ENCODE measurements at places on chromosomes 6 and 20.

GRCh38 chr6:138572885-138573284 lies 73.6 kb upstream of the NHSL1 start:
- DNase-seq: no peak

DNA sequence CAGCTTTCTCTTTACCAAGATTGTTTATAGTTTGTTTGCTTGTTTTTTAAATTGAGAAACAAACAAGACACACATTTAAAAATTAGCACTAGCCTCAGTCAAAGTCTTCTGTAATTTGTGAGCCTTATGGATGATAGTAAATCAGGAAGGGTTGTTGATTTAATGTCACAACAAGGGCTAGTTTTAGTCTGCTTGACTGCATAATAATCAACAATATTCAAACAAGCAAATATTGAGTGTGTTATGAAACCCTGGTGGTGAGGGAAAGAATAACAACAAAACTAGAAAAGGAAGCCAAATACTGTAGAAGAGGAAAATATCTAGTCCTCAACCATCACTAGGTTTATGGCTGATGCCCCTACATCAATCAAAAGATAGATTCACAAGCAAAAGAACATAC lies 228.6 kb downstream of the TBC1D7 start:
- no peak for DNase-seq

GRCh38 chr6:88650029-88650619 lies 313.3 kb downstream of the RNGTT start:
- peak; percentile 23 for DNase-seq

DNA sequence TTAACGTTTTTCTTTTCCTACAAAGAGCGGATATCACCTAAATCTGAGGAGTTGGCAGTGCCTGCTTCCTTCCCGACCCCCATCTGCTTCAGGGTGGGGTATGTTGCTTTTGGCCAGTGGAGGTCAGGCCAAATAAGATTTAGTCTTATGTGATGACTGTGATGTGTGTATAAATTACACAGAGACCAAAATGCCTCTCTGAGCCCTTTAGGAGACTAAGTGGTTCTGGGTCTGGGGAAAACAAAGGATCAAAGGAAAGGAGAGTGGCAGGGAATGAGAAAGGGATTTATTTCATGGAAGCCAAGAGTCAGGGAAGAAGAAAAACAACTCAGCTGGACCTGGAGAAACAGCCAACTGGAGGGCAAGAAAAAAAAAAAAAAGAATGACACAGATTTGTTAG lies 39.1 kb upstream of the TBC1D7 start:
- DNase-seq: no peak

GRCh38 chr6:149990661-149991471 lies 27.1 kb downstream of the ULBP1 start:
- DNase-seq: peak; percentile 43

DNA sequence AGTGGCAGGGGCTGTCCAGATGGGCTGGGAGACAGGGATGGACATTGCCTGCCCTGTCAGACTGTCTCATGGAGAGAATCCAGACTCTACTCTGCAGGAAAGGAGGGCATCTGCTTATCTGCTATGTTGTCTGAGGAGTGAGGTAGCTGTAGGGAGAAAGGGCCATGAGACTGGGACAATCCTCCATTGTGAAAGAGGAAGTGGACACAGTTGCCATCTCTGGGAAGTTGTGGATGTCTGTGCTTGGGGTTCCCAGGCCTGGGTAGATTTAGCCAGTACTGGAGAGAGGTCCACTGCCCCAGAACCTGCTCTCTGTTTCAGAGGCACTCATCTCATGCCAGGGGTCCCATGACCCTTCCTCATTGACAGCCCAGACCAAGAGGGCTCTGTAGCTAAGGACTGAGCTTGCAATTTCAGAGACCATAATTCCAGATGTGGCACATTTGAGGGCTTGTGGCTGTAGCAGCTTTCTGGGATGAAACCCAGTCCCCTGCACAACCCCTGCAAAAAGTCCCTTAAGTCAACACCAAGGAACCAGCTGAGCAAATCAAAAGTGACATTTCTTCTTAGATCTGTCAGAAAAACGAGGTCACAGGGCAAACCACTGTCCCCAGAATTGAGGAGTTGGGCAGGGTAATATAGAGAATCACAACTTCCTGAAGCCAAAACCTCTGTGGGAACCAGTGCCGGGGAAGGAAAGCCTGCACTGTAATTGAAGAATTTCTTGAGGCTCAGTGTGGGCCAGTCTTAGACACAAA lies 4.1 kb upstream of the SIRPG start:
- DNase-seq: no peak

- DNase-seq: no peak
Measured at GRCh38 chr20:44759595-44759994, 13.9 kb downstream of the KCNK15 start.

- DNase-seq: no peak
Measured at GRCh38 chr6:31657406-31658157, 1.9 kb downstream of the APOM start.

DNA sequence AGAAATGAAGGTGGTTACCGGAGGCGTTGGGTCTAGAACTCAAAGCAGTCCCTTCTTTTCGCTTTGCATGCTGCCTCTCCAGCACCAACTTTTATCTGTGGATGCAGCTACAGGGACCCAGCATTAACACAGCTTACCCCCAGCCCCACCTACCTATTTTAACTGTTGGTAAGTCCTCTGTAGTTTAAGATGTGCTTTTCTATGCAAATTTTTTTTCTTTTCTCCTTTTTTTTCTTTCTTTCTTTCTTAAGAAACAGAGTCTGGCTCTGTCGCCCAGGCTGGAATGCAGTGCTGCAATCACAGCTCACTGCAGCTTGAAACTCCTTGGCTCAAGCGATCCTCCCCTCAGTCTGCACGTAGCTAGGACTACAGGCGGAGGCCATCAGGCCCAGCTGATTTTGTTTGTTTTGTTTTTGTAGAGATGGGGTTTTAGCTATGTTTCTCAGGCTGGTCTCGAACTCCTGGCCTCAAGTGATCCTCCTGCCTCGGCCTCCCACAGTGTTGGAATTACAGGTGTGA lies 6.5 kb upstream of the USP45 start:
- no peak for DNase-seq

DNA sequence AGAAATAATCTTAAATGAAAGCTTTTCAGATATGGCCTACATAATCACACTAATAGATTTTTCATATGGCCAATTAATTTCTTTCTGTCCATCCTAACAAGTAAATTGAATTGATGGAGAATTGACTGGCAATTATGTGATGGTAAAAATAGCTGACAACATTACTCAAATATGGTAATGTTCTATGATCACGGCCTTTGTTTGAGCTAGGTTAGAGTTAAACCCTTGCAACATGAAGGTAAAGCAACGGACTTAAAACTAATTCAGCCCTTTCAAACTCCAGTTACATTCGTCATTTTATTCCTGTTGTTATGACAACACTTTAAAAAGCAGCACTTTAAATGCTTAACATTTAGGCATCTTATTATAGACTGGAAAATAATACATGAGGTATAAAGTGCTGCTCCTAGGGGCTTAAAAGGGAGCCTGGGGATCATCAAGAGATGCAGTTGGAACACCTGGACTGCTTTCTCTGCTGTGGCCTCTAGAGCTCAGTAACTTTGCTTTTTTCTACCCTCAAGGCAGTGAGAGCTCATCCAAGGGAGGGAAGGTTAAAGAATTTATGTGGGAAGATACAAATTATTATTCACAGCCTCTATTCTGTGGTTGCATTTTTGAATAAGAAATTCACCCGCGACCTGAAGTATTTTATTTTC lies 46.9 kb downstream of the RIPOR2 start:
- no peak for DNase-seq

- DNase-seq: no peak
Measured at GRCh38 chr20:55213653-55214052, 738.3 kb downstream of the DOK5 start.

DNA sequence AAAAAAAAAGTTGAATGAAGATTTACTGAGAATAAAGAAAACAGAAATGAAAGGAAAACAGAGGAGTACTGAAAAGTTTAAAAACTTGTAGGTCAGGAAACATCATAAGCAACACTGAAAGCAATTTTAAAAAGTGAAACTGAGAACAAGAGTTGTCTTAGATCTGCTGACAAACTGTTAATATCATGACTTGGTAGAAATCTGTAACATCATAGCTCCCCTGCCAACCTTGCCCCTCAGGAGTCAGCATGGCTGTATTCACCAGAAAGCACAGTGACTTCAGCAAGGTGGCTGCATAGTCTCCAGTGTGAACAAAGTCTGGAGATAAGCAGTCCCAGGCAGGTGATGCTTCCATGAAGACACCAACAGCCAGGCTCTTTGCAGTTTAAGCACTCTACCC lies 5.3 kb downstream of the NAA20 start:
- no peak for DNase-seq

DNA sequence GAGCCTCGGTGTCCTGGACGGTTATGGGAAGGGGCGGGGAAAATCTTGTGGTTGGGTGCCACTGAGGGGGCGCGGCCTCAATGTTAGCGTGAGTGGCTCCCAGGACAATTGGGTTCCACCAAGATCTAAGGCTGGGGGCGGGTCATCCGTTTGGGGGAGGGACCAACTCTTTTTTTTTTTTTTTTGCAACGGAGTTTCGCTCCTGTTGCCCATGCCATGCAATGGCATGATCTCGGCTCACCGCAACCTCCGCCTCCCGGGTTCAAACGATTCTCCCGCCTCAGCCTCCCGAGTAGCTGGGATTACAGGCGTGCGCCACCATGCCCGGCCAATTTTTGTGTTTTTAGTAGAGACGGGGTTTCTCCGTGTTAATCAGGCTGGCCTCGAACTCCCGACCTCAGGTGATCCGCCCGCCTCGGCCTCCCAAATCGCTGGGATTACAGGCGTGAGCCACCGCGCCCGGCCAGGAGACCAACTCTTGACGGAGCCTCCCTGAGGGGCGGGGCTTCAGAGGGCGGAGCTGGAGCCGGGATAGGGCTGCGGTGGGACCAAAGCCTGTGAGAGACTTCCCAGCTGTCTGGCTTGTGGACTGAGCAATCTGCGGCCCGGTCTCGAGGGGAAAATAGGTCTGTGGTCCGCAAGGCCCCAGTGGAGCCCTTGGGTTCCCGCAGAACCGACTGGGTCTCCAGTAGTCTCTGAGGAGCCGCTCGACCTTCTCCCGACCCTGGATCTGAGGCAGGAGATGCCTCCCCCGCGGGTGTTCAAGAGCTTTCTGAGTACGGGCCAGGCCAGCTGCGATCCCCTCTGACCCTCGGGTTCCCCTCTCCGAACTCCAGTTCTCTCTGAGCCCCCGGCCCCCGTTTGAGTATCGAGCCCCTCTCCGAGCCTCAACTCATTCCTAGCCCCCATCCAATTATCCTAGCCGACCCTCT lies 1.1 kb downstream of the SPAG4 start:
- DNase-seq: no peak

DNA sequence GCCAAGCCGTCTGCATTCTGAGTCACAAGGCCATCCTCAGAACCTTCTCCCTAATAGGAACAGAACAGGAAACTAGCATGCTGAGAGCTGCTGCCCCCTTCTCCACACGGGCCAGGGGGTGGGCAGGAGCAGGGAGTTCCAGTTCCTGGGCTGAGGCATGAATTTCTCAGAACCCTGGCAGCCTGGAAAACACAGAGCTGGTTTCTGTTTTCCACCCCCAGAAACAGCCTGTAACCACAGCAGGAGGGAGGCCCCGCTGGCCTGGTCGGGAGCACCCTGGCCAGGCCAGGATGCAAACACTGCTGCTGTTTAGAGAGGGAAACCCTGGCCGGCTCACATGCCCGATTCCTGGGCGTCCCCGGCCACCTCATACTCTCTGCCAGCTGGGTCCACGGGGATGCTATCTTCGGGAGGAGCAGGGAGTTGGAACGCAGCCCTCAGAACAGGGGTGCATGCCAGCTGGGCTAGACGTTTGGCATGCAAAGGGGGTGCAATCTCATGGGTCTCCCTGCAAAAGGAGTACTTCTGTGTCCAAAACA lies 130.1 kb downstream of the NFATC2 start:
- DNase-seq: no peak

DNA sequence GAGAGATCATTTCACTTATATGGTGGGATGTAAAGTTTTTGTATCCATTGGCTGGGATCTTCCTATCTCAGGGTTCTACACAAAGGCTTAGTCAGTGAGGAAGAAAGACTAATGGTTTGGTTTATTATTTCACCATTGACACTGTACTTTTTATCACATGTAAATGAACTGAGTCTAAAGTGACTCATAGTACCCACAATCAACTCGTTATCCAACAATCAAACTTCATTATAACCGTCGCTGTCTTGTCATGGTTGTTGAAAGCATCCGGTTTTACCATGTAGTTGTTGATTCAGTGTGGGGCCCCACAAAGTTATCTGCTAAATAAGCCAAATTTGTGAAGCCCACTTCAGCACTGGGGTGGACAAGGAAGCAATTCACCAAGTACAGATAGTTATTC lies 55.8 kb upstream of the MTRF1L start:
- no peak for DNase-seq

- DNase-seq: no peak
Measured at GRCh38 chr20:5522422-5522821, 205.7 kb upstream of the PROKR2 start.

- DNase-seq: no peak
Measured at GRCh38 chr6:117616391-117617209, 14.3 kb upstream of the GOPC start.

GRCh38 chr6:89611666-89612065 lies 26.9 kb downstream of the LYRM2 start:
- DNase-seq: no peak

GRCh38 chr20:44620030-44620429 lies 31.5 kb downstream of the ADA start:
- no peak for DNase-seq

DNA sequence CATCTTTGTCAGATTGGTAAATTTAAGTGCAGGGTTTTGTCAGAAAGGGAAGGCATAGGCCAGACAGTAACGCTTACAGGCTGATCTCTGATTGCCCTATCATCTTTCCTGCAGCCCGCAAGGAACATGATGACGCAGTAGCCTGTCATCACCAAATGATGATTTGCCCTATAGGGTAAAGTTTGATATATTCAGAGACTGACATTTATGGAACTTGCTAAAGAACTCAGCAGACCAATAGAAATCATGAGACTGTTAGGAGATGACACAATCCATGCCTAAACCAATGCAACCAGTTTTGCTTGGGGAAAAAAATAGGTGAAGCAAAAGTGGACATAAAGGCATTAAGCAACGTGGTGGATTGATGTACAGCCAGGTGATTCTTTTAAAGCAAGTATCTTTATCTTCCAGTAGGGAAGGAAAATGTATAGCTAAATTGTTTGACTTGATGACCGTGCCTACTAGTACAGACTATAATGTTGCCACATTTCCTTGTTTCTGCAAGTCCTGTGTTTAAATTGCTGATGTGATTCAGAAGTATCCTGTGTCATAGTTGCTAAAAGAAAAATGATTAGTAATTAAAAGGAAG lies 2.4 kb downstream of the NUS1 start:
- no peak for DNase-seq

GRCh38 chr20:10483691-10484090 lies 48.6 kb downstream of the SLX4IP start:
- no peak for DNase-seq

DNA sequence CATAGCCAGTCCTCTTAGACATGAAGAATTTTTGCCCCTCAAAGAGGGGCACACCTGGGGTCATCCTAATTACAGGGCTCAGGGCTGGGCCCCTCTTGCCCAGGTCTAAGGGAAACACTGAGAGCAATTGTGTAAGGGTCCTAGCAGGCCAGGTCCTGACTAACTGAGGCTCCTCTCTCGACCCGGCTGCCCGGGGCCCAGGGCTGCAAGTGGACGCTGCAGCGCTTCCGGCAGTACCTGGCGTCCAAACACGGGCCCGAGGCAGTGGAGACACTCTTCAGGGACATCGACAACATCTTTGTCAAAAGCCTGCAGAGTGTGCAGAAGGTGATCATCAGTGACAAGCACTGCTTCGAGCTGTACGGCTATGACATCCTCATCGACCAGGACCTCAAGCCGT lies 17.4 kb downstream of the PDRG1 start:
- no peak for DNase-seq

- DNase-seq: no peak
Measured at GRCh38 chr6:127131275-127131674, 12.8 kb downstream of the RSPO3 start.

- DNase-seq: no peak
Measured at GRCh38 chr6:139648430-139649000, 274.1 kb upstream of the CITED2 start.
